ENCODE measurements at places on chromosomes 4 and X.

DNA sequence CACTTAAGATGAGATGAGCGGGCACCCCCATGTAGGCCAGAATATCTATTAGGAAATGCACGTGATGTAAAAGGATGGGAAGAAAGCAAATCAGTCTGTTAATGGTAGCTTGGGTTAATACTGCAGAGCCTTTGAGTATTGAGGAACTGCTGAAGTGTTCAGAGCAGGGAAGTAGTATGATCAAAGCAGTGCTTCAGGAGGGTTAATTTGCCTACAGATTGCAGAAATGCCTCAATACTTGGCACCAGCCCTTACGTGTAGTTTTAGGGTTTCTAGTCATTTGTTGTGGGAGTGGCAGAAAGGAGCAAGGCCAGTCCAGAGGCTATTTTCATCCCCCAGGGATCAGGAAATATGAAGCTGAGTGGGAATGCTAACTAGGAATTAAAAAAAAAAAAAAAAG lies 19.7 kb downstream of the ZFX start:
- no peak for DNase-seq

GRCh38 chr4:169136330-169136729 lies 126.3 kb upstream of the CBR4 start:
- DNase-seq, result no peak

GRCh38 chr4:40586034-40586433 lies 43.6 kb downstream of the RBM47 start:
- DNase-seq, result no peak

DNA sequence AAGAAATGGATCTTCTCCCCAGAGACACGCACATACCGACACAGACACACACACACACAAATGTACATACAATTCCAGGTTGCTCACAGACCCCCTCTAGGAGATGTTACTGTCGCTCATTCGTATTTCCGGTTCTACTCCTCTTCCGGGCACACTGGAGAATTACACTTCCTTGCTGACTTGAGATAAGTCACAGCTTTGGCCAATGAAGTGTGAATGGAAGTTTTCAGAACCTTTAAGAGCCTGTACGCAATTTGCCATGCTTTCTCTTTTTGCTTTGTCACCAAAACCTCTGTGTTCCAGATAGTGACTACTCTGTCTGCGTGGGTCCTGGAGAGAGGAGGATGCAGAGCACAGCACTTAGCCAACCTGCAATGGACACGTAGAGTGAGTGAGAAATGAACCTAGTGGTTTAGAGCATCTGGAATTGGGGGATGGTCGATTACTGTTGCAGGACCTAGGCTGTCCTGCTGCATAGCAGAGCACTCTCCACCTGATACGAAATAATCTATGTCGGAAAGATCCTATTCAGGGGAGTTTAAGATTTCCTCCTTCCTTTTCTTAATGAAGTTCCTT lies 239.5 kb upstream of the TET2 start:
- no peak for DNase-seq

DNA sequence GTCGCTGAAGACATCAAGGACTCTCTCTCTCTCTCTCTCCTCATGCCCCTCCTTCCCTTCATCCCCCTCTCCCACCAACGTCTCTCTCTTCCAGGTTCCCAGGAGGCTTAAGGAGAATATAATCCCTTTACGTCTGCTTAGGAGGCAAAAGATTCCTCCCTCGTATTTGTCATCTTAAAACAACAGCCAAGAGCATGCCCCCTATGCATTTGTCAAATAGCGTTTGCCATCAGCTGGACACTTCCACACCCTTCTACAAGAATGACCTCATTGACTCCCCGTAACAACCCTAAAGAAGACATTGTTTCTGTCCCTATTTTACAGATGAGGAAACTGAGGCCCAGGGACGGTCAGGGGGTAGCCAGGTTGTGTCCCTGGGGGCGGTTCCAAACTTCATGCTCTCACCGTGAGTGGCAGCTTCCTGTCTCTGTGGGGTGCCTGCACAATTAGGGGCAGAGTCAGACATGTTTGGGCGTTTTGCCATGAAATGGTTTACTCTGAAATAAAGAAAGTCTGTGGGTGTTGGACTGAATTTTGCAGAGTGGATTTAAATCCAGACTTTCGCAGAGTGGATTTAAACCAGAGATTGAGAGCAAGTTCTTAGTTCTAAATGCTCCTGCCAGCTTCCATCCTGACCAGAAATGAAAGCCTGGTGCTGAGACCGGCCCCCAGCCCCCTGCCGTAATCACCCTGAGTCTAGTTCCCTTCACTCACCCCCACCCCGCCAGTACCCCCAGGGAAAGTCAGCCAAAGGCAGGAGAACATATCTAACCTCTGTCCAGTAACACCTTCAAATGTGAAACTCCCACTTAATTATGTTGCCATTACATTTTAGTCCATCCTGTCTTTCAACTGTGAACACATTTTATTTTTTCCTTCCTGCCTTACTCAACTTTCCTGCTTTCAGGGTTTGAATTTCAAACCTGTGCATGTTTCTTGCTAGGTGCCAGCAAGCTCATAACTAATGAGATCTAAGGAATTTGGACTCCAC lies 44.3 kb upstream of the TBL1X start:
- peak; percentile 22 for DNase-seq

GRCh38 chrX:12955882-12956703 lies 18.8 kb upstream of the TMSB4X start:
- DNase-seq, result no peak

- DNase-seq, result no peak
Measured at GRCh38 chr4:12446657-12447185, 1018.0 kb upstream of the HS3ST1 start.

DNA sequence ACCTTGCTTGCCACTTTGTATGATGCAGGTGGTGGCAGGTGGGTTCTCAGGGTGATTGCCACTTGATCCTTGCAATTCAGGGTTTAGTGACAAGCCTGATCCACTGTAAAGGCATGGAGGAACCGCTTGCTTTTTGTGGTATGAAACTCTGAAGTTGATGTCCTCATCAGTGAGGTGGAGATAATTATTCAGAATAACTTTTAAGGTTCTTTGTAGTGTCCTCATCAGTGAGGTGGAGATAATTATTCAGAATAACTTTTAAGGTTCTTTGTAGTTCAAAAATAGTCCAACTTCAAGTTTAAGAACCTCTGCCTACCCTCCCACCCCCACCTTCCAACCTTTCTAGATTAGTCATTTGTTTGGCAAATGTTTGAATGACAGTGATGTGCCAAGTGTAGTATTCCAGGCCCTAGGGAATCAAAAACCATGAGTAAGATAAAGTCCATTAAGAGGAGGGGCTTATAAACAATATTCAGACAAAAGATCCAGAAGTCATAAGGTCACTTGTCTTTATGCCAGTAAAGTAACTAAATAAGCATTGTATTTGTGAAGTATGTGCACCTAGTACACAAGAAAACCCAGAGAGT lies 51.2 kb downstream of the DCUN1D4 start:
- DNase-seq, result no peak

GRCh38 chr4:114384629-114385028 lies 214.0 kb upstream of the UGT8 start:
- no peak for DNase-seq

DNA sequence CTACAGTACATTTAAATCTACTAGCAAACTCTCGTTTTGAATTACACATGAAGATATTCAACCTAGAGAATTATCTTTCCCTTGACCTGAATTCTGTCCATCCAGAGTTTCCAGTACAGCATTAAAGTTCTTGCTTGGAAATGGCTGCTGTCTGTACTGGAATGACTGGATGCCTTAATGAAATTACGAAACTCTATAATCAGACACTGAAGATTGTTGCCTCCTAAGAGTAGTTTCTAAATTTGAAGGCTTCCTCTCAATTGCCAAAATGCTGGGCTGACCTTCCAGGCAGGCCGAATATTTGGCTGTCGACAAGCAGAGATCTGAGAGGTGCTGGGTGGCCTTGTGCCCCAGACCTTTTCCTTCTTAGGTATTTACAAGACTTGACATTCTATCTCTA lies 215.1 kb upstream of the GPC4 start:
- no peak for DNase-seq

GRCh38 chrX:10660171-10660570 lies 39.8 kb upstream of the MID1 start:
- no peak for DNase-seq

DNA sequence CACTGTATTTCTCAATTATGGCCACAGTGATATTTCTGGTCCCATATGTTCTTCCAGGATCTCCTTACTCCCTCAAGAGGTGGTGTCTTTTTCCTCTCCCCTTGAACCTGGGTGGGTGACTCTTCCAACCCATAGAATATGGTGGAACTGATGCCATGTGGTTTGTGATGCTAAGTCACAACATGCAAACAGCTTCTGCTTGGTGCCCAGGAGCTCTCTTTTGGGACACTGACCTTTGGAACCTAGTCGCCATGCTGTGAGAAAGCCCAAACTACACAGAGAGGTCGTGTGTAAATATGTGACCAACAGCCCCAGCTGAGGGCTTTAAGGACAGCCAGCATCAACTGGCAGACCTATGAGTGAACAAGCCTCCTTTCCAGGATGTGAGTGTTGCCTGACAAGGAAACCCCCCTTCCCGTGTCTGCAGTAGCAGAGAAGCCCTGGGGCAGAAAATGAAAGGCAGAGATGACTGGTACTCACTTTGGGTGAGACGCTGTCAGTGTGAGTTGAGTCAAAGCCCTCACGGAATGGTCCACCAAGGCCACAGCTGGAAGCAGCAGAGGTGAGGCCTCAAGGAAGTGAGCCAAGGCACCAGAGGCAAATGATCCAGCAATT lies 223.4 kb downstream of the BCOR start:
- DNase-seq, result no peak

DNA sequence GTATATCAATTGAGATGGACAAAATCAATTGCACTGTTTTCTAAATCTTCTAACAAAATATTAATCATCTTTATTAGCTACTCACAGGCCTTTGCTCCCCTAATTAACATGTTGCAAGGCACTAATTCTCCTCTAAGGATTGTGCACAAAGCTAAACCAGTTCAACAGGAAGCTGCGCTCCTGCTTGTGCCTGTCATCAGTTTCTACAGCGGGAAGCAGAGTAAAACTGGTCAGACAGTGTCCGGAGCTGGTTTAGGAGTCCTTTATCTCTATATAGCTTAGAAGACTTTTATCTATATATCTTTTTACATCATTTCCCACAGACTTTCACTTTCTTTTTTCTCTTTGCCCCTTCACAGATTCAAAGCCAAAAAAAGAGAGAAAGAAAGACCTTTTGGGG lies 79.1 kb downstream of the ELOVL6 start:
- no peak for DNase-seq

GRCh38 chr4:164239976-164240375 lies 514.0 kb upstream of the SMIM31 start:
- no peak for DNase-seq

DNA sequence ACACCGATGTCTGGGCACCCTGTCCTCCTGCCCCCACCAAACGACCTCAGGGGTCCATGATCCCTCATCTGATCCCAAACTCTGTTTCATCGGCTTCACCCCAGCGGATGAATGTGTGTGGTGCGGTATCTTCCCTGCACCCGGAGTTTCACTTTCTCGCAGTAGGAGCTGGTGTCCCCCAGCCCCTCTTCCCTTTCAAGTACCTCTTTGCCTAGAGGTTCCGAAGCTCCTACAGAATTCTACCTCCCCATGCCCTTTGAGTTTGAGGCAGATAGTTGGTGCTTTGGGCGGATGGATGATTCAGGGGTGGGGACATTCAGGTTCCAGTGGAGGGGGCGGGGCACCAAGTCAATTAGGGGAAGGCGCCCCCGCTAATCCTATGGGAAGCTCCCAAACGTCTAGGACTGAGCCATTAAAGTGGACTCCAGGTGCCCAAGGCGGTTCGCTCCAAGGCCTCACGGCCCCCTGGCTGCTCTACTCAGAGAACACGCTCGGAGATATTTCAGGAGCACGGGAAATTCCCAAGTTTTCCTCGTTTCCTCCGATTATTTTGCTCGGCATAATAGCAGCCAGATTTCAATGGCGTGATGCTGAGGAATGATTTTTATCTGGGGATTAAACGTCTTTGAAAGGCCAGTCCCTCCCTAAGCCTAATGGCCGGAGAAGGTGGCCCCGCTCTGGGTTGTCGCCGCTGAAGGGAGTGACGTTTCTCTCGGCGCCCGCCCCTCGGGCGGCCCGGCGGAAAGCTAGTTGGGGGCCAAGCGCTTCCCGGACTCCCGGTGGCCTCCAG lies 1.3 kb downstream of the MSX1 start:
- no peak for DNase-seq

DNA sequence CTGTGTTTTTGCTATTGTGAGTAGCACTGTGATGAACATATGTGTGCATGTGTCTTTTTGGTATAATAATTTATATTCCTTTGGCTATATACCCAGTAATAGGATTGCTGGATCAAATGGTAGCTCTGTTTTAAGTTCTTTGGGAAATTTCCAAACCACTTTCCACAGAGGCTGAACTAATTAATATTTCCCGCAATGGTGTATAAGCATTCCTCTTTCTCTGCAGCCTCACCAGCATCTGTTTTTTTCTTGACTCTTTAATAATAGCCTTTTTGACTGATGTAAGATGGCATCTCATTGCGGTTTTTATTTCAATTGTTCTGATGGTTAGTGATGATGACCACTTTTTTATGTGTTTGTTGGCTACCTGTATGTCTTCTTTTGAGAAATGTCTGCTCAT lies 247.7 kb upstream of the NDST3 start:
- no peak for DNase-seq

DNA sequence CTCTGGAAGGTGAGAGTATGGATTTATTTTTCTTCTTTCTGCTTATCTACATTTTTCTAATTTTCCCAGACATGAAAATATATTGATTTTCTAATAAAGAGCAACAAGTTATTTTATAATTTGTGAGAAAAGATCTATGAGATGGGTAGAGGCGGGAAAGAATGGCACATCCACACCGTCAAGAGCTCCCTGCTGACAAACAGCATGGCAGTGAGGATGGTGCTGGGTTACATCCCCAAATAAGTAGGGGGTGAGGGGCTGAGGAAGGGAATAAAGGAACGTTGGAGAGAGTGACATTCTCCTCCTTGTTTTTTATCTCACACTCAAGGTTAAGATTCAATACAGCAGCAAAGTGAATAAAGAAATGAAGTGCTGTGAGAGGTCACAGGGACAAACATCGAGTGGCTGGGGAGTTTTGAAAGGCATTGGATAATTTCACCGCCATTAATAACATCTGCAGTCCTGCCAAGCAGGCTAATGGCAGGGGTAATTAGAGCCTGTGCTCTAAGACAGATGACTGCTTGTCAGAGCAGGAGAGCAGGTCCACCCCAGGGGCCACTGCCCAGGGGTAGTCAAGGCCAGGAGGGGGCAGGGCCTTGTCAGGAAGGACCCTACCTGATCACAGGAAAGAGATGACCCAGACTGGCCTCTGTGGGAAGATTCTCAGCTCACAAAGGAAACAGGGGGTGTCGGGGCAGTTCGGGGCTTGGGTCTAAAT lies 323.8 kb downstream of the FBXW7 start:
- DNase-seq, result no peak

DNA sequence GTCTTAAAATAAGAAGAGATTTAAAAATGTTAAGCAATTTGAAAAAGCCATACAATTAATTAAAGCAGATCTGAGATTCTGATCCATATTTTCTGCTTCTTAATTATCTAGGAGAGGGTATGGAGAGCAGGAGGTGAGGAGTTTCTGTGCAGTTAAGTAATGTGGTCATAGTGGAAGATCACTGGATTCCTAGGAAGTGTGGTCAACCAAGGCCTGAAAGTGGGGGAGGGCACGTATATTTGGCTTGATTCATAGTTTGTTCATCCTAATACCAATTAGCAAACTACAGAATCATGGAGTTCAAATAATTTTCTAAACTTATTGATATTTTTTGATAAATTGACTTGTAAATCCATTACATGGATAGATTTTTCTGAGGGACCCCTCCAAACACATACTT lies 768.3 kb downstream of the RAPGEF2 start:
- no peak for DNase-seq
